ENCODE measurements at places on chromosomes 16 and 17.

DNA sequence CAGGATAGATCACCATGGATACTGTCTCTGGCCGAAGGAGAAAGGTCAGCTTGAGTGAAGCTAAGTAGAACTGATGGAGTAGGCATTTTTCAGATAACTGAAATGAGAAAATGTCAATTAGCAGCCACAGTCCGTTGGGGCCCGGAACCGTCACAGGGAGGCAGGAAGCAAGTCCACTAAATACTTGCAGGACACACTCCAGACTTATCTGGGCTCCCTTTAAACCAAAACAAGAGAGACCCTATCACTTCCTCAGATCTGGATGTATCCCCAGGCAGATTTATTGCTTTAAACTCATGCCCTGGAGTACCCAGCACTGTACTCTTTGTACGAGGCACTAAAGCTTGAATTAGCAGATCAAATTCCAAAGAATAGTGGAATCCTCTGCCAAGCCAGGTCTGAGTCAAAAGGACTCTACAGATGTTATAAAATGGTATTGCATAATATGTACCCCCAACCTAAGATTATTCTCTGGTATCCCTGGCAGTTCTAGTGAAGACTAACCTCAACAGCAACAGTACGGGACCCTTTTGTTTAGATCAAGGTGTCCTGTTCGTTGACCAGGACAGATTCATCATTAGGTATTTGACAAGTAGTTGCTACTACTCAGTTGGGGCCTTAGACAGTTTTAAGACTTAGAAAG is 8.1 kb downstream of the ZP2 start:
- DNase-seq: no peak

DNA sequence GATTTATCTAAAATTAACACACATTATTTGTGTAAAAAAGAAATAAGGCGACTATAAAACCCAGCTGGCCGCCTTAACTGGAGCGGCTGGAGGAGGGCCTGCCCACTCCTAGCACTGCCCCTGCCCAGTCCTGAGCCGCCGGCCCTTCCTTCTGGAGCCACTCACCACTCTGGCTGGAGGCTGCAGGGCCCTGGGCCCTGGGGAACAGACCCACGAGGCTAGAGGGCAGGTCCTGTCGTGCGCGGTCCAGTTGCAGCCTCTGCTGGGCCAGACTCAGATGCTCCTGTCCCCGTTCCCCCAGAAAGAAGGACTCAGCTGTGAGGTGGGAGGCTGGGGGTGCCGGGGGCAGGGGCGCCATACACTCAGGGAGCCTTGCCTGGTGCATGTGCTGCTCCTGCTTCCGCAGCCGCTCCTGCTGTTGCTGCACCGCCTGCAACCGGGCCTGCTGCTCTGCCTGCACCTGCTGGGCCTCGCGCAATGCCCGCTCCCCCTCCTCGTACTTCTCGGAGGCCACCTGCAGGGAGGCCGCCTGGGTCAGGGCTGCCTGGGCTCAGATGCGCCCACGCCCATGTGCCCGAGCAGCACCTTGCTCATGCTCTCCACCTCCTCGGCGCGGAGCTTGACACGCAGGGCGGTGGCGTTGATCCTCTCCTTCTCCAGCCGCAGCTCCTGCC is 9.0 kb upstream of the MRPL38 start:
- DNase-seq: no peak

- DNase-seq: no peak
Measured at GRCh38 chr16:73996624-73997339, 299.8 kb upstream of the PSMD7 start.

DNA sequence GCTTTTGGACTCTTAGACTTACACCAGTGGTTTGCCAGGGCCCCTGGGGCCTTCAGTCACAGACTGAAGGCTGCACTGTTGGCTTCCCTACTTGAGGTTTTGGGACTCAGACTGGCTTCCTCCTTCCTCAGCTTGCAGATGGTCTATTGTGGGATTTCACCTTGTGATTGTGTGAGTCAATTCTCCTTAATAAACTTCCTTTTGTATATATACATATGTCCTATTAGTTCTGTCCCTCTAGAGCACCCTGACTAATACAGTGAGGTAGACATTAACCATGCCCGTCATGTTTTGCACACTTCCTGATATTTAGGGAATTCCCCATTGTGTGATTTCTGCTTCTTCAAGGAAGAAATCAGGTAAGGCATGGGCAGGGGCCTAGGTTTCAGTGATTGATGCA is 147.8 kb upstream of the CA10 start:
- DNase-seq: no peak

GRCh38 chr17:78224231-78225087 is 7.0 kb upstream of the TMEM235 start:
- no peak for DNase-seq

DNA sequence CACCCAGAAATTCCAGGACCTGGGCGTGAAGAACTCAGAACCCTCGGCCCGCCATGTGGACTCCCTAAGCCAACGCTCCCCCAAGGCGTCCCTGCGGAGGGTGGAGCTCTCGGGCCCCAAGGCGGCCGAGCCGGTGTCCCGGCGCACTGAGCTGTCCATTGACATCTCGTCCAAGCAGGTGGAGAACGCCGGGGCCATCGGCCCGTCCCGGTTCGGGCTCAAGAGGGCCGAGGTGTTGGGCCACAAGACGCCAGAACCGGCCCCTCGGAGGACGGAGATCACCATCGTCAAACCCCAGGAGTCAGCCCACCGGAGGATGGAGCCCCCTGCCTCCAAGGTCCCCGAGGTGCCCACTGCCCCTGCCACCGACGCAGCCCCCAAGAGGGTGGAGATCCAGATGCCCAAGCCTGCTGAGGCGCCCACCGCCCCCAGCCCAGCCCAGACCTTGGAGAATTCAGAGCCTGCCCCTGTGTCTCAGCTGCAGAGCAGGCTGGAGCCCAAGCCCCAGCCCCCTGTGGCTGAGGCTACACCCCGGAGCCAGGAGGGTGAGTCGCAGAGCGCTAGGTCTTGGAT is 261.5 kb downstream of the SEC14L1 start:
- no peak for DNase-seq

GRCh38 chr17:45123930-45124796 is 8.2 kb downstream of the PLCD3 start:
- peak; percentile 85 for DNase-seq

- DNase-seq: no peak
Measured at GRCh38 chr17:21538615-21539014, 153.7 kb upstream of the KCNJ18 start.

GRCh38 chr16:59067205-59067604 is 333.1 kb upstream of the GOT2 start:
- peak; percentile 99 for DNase-seq

DNA sequence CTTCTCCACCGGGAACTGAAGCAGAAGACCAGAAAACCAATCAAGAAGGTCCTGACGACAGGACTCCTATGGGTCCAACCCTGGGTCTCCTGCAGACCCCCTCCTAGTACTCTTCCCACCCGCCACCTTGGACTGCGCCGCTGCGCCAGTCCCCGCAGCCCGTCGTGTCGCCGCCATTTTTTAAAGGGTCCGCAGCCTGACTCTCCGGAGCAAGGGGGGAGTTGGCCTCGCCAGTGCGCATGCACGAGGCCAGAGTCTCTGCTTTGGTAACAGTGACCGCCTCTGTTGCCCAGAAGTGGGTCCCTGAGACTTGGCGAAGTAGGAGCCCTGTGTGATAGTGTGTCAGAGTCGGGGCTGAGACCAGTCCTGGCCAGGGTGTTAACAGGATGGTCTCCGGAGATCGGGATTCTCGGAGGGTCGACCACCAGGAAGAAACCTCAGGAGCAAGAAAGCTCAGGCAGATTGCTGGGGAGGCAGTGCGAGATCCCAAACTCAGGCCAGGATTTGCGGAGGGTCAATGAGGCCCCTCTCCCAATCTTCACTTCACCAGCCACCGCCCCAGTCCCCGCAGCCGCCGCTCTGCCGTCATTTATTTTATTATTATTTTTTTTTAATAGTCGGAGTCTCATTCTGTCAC is 612.5 kb downstream of the KCNJ18 start:
- no peak for DNase-seq

DNA sequence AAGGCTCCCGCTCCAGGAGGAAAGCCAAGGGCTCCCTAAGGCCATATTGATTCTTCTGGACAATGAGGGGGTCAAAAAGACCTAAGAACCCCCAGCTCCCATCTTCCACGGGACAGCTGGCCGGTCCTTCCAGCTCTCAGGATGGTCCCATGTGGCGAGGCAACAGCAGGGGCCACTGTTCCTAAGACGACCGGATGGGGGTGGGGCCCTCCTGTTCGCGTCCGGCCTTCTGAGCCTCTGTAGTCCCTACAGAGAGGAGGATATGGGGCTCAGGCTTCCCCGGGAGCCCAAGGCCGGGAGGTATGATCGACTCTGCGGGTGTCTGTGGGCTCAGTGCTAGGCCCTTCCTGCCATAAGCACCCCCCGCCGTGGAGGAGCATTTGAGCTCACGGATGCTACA is 6.0 kb upstream of the DCXR start:
- no peak for DNase-seq

- DNase-seq: no peak
Measured at GRCh38 chr17:72622661-72623433, 469.6 kb downstream of the SLC39A11 start.

DNA sequence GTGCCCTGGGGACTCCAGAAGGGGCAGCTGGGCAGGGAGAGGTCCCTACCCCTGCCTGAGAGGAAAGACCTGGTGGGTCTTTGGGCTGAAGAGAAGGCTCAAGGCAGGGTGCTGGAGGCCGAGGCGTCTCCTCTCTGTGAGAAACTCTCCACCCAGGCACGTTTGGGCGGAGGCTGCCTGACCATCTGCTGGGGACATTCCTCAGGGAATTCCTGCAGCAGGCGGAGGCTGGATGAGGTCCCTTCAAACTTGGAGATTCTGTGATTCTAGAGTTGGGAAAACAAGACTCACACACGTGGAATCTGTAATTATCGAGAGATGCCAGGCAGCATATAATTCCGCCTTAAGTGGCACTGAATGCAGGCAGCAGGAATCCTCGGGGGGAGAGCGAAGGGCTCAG is 21.1 kb upstream of the PHF12 start:
- DNase-seq: no peak

- no peak for DNase-seq
Measured at GRCh38 chr16:20074099-20074991, 655 bp upstream of the GPR139 start.

DNA sequence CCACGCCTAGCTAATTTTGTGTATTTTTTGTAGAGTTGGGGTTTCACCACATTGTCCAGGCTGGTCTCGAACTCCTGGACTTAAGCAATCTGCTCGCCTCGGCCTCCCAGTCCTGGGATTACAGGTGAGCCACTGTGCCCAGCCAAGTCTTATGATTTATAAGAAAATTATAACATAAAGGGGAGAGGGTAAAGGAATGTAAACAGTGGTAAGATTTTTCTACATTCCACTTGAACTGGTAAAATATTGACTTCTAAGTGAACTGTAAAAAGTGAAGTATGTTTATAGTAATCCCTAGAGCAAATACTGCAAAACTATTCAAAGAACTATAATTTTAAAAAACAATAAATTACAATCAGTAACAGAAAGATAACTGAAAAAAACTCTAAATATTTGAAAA is 33.5 kb downstream of the C16orf87 start:
- no peak for DNase-seq

- DNase-seq: no peak
Measured at GRCh38 chr17:4739122-4740024, at the start of the genes CXCL16 and ZMYND15. CXCL16 (minus strand) TSS chr17:4739928; CDS start chr17:4739339, 589 bp downstream. ZMYND15 (plus strand) TSS chr17:4739833; CDS start chr17:4740549, 716 bp downstream.

- no peak for DNase-seq
Measured at GRCh38 chr17:21470861-21471260, 94.7 kb downstream of the KCNJ12 start.

GRCh38 chr17:1972487-1973160 is 52.5 kb downstream of the RTN4RL1 start:
- no peak for DNase-seq

GRCh38 chr17:63445571-63445953 is 544 bp downstream of the CYB561 start:
- DNase-seq: no peak

DNA sequence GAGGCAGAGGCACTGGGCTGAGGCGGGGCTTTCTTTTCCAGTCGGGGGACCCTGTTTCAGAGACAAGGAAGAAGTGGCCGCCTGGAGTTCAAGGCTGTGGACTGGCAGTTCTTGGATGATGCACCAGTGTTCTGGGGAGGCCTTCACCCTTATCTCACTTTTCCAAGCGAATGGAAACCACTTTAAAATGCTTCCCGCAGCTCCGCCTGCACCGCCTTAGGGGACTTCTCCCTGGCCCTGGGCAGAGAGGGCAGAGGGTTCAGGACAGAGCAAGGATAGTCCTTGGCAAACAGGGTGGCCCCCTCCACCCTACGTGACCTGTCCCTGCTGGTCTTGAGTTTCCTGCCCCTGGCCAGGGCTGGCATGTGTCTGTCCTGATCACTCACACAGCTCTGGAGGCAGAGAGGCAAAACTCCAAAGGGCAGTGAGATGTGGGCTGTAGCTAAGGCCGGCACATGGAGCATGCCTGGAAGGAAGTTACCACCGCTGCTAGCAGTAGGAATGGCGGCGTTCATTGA is 20.6 kb downstream of the RTN4RL1 start:
- no peak for DNase-seq

DNA sequence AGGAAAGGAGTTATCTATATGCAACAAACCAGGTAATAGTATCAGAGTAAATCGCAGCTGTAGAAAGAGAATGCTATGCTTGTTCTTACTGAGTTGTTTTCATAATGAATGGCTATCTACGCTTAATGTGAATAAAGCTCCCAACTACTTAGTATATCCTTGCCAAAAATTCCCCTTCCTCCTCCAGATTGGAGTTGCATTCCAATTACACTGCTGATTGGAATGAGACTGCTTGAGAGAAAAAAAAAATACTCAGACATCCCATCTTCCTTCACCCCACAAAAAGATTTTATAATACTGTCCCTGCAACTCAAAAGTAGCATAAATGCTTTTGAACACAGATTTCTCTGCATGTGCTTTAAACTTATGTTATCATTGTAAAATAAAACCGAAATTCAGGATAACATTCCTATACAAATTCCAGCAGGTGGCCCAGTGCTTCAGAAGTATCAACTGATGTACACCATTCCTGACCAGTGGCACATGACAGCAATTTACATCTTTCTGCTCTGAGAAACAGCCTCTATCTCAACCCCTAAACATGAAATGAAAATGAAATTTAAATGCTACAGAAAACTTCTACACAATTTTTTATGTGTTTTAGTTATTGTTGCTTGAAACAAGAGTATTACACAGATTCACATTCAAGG is 47.0 kb downstream of the SMURF2 start:
- DNase-seq: no peak

GRCh38 chr17:57677301-57677700 is 67.8 kb downstream of the CCDC182 start:
- DNase-seq: no peak

GRCh38 chr17:29560316-29560715 is 6.5 kb downstream of the ABHD15 start:
- DNase-seq: peak; percentile 99

GRCh38 chr17:71173991-71174390 is 946.8 kb upstream of the SOX9 start:
- DNase-seq: no peak

- no peak for DNase-seq
Measured at GRCh38 chr17:48567646-48568354, 10.3 kb downstream of the HOXB4 start.

DNA sequence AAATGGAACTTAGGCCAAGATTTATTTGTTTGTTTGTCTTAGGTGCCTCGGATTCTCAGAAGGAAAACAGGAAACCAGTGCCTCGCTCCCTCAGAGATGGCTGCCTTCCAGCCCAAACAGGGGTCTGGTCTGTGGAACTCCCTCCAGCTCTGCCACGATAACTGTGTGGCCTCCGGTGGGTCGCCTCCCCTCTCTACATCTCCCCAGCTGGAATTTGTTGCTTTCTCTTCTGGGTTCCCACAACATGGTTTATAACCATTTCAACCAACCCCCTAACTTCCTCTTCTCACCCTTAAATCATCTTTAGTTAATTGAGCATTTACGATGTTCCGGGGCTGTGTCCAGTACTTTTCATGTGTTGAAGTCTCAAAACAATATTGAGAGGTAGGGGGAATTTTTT is 30.9 kb upstream of the PLLP start:
- DNase-seq: no peak

Measured in MV-4-11 (cell line).